Myocyte (in vitro differentiated cells): ENCODE measurements at places on chromosomes 5 and 9.

DNA sequence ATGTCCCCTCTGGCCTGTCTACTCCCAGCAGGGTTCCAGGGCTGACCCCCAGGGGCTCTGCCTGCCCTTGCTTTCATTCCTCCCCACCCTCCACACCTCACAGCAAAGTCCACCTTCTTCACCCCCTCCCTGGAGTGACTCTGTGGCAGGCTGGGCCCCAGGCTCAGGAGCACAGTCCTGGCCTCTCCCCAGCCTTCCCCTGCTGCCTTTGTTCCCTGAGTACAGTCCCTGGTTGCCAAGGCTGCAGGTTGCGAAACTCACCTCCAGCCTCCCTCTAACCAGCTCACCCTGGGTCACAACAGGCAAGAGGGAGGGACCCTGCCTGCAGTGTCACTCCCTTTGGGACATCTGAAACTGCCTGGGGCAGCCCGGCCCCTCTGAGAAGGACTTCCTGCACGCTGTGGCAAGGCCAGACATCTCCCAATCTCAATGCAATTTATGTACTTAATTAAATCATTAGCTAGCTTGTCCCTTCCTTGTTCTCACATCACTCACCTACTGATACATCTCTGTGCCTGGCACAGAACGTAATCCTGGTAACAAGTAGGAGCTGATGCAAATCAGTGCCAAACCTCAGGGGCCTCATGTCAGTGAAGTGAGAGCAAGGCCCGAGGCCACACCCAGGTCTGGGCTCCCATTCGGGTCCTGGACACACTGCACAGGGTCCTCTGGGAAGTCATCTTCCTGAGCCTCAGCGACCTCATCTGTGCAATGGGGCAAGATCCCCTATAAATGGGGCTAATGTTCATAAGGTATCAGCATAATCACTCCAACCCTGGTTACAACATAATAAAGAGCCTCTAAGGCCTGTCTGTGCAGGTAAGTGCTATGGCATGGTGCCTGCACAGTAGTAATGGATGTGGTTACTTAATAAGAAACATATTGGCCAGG, 27.3 kb upstream of the TRIM14 start:
- DNase-seq, result no peak

GRCh38 chr5:171906066-171906570, 100.3 kb downstream of the FBXW11 start:
- DNase-seq, result no peak

DNA sequence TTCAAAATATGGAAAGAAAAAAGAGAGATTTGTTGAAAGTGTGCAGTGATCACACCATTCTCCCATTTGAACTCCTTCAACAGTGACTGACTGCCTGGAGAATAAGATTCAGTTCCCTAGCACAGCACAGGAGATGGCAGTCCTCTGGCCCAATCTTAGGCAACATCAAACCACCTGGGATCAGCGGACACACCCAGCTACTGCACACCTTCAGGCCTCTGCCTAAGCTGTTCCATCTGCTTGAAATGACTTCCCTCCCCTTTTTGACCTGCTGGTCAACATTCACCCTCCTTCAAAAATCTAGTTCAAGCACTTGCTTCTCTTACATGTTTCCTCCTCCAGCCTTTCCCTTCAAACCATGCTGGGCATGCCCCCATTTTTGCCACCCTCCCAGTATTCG, 4.5 kb downstream of the MAPK9 start:
- DNase-seq, result no peak

DNA sequence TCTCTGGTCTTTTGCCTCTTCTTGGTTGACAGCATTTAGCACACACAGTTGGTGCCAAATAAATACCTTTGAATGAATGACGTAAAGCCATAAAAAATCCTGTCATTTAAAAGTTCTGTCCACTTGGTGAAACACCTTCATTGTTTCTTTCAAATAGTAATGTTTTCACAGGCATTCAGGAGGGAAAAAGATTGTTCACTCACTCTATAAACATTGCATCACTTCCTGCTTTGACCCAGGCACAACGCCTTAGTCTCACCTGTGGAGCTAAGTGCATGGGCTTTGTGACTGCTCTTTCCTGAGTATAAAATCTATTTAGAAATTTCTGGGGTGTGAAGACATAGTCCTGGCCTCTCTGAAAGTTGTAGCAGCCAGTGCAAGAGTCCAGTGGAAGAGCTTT, 88.9 kb upstream of the CXCL14 start:
- no peak for DNase-seq

DNA sequence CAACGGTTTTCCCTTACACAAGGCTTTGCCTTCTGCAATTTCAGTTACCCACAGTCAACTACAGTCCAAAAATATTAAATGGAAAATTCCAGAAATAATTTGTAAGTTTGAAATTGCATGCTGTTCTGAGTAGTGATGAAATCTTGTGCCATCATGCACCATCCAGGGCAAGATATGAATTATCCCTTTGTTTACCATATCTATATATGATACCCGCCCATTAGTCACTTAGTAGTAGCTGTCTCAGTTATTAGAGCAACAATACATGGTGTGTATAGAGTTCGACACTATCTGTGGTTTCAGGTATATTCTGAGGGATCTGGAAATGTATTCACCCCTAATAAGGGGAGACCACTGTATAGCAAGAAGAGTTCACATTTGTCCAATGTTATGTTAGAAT, 29.4 kb downstream of the ERBIN start:
- DNase-seq, result no peak

- DNase-seq, result peak; percentile 73
Observed at GRCh38 chr5:42912184-42912798, 100.6 kb upstream of the SELENOP start.

DNA sequence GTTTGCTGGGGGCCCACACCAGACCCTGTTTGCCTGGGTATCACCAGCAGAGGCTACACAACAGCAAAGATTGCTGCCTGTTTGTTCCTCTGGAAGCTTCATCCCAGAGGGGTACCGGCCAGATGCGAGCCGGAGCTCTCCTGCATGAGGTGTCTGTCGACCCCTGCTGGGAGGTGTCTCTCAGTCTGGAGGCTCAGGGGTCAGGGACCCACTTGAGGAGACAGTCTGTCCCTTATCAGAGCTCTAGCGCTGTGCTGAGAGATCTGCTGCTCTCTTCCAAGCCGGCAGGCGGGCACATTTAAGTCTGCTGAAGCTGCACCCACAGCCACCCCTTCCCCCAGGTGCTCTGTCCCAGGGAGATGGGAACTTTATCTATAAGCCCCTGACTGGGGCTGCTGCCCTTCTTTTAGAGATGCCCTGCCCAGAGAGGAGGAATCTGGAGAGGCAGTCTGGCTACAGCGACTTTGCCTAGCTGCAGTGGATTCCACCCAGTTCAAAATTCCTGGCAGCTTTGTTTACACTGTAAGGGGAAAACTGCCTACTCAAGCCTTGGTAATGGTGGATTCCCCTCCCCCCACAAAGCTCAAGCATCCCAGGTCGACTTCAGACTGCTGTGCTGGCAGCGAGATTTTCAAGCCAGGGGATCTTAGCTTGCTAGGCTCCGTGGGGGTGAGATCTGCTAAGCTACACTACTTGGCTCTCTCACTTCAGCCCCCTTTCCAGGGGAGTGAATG, 206.0 kb upstream of the TLX3 start:
- DNase-seq, result no peak

DNA sequence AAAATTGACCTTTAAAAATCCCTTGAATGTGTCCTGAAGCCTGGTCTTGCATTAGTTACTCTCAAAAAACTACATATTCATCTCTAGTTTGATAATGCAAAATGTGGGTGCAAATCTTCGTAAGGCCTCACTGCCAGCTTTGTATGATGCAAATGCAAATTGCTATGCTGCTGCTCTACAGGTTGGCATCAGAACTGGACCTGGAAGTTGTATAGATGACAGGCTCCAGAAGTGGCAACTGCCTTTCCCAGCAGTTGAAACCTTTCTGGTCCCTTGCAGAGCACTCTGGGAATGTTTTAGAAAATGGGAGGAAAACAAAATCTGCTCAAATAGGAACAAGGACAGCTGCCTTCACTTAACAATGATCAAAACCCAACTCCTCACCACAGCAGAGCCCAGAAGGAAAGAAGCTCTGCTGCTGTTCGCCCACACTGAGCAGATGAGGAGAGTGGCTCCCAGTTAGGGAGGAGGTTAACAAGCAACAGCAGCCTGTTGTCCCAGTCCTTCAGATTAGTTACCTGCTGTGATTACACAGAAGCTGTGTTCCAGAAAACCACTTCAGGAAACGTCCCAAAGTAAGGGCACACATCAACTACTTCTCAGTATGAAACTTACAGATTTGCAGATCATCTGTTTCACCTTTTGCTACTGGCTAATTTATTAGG, 93.5 kb downstream of the PLPP1 start:
- DNase-seq, result peak; percentile 70

GRCh38 chr9:126490871-126491567, 122.7 kb upstream of the LMX1B start:
- DNase-seq, result peak; percentile 74

GRCh38 chr5:163963881-163964280, 458.5 kb downstream of the MAT2B start:
- peak; percentile 4 for DNase-seq

- no peak for DNase-seq
Observed at GRCh38 chr5:129459450-129459776, 685 bp upstream of the ADAMTS19 start.

- peak; percentile 34 for DNase-seq
Observed at GRCh38 chr5:32027093-32027716, 146.9 kb downstream of the GOLPH3 start.

DNA sequence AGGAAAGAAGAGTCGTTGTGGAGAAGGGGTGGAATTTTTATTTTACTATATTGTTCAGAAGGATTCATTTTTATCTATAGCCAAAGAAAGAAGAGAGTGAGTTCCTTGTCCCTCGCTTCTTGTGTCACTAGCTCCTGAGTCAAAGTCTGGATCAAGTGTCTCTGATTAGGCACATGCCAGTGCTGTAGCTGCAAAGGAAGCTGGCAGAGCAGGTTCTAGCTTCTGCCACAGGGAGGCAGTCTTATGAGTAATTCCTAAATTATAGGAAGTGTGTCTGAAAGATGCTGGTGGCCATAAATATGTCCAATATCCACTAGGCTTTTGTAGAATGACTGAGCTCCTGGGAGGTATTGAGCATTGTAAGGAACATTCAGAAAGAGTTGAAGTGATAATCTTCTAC, 84.7 kb downstream of the DOCK2 start:
- DNase-seq, result no peak

- DNase-seq, result no peak
Observed at GRCh38 chr9:4859035-4859434, 66.3 kb downstream of the RCL1 start.

- peak; percentile 34 for DNase-seq
Observed at GRCh38 chr9:130200038-130200849, 28.0 kb downstream of the NCS1 start.

DNA sequence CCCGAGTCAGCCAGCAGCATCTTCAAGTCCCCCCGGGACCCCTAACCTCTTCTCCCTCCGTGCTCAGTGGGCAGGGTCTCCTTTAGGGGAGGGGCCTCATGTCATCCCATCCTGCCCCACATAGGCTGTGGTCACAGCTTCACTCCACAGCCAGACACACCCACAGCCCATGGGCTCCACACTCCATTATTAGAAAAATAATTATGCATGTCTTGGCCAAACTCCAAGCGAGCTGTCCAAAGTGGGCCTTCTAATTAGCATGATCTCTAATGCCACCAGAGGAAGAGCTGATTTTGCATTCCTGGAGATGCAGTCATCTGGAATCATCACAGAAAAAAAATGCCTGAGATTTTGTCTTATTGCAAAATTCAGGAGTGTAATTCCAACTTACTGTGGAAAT, 418.2 kb downstream of the IRX2 start:
- DNase-seq, result no peak

DNA sequence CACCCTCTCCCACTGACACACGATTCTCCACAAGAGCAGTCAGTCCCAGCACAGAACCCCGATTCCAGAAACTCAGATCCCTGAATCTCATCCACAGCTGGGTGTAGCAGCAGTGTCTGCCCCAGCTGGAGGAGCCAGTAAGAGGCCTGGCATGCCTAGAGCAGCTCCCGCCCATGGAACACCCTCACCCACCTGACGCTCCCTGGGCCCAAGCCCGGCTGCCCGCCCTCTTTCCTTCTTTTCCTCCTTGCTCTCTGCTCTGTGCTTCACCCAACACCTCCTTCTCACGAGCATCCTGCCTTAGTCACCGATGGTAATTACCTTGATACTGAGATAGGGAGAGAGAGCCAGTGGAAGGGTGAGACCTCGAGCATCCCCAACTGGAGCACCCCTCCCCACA, 8.7 kb downstream of the PCDH1 start:
- no peak for DNase-seq

DNA sequence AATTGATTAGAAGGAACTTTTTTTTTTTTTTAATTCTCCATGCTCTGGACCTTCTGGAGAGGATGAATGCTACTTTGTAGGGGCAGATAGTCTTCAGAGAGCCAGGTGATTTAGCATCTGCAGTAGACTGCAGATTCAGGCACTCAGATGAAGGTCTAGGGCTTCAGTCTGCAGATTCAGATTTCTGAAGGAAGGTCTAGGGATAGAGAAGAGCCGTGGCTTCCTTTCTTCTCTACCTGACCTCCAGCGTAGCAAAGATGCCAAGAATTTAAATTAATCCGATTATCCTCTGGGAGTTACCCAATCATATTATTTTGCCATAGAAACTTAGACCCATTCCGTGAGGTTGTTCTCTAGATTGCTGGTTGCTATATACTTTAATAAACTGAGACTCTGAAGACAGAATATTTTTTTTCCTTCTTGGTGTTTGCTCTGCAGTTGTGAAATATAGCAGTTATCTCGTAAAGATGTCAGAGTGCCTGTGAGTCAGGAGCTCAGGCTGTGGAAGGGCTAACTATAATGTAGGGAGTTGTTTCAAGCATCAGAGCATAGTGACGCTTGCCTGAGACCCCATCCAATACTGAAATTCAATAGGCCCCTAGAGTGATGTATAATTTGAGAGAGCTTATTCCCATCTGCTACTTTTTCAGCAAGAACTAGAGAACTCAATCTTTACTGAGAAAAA, 132.7 kb upstream of the SLC12A2 start:
- no peak for DNase-seq

DNA sequence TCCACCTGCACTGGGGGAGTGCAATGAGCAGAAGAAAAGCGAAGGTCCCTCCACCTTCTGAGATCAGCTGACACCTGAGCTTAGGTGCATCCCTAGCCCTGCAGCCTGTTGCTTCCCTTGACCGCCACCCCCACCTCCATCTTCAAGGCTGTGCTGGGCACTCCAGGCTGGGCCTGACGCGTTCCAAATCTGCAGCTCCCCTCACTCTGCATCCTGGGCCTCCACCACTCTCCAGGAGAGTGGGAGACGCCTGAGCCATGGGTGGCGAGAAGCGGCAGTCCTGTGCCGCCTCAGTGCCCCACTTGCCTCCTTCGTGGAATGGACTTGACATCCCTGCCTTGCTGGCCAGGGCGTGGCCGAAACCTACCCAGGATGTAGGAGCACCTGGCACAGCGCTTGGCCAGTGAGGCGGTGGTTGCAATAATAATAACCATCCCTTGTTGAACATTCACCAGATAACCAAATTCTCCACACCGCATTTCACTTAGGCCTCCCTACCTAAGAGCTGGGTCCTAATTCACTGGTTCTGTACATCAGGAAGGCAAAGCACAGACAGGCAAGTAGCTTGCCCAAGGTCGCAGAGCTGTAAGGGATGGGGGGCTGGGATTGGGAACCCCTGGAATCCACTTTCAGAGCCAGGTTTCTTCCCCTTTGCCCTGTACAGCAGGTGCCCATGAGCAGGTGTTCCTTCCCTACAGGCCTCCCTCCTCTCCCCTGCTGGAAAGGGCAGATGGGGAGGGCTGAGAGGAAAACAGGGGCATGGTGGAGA, 11.7 kb downstream of the B4GALT7 start:
- DNase-seq, result no peak

- no peak for DNase-seq
Observed at GRCh38 chr5:123454259-123454911, 31.2 kb upstream of the CEP120 start.

- DNase-seq, result no peak
Observed at GRCh38 chr9:35723426-35723825, 8.6 kb downstream of the TLN1 start.
